ENCODE measurements at places on chromosomes 1 and 21.
A peak's percentile ranks its signal among the peaks of the same experiment; 100 is the strongest.

DNA sequence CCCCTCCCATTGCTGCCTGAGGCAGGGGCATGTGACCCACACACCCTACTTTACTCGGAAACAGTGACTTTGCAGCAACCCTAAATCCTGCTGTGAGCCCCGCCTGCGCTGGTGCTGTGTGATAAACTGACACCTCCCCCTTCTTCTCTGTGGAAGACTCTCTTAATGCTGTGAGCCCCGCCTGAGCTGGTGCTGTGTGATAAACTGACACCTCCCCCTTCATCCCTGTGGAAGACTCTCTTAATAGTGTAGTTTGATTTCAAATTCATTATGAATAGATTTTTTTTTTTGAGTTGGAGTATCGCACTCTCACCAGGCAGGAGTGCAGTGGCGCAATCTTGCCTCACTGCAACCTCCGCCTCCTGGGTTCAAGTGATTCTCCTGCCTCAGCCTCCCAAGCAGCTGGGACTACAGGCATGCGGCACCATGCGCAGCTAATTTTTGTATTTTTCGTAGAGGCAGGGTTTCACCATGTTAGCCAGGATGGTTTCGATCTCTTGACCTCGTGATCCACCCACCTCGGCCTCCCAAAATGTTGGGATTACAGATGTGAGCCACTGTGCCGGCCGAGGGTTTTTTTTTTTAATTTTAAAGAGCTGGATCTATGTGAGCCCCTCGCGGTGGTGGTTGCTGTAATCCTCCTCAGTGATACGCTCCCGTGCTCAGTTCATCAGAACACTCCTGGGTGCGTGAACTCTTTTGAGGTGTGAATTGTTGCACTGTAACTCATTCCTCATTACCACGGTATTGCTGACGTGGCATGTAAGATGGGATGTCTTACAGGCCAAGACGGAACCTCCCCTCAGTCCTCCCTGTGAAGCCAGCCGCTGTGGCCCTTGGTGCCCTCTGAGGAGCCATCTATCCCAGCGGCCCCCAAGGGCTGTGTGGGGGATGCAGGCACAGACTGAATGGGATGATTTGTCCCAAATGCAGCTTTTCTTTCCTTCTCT lies 60.3 kb downstream of the GALNT2 start:
- DNase-seq: peak; percentile 59

- no peak for DNase-seq
These were observed 4.4 kb upstream of the RUNX1 start for GRCh38 chr21:35053356-35054096.

DNA sequence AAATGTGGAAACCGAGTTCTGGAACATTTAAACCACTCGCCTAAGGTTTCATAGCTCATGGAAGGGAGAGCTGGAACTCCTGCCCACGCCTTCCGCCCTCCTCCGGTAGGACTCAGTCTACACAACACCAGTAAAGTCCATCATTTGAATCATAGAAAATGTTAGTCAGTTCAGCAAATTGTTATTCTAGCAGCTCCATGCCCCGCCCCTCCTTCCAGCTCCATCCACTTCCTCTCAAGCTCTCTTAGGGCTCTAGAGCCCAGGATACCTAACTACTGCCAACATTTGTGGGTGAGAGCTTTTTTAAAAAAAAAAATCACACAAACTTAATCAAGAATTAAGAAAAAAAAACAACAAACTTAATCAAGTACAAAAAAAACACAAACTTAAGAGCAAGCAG lies 121.8 kb downstream of the TBX15 start:
- DNase-seq: no peak

GRCh38 chr1:3529099-3529729 lies 74.7 kb downstream of the ARHGEF16 start:
- no peak for DNase-seq

DNA sequence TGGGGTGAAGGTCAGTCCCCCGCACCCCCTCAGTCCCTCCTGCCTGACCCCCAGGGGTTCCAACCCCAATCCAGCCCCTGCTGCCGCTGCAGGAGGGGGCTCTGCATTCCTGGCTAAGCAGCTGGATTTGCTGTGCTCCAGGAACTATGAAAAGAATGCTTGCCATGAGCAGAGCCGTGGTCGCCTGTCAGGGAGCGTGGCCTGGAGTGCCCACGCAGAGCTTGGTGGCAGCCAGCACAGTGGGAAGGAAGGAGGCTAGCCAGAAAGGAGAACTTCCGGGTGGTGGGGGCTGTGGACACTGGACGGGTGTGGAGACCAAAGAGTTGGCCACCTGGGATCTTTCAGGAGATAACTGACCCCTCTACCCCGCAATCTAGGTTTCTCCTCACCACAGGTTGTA lies 5.6 kb downstream of the COL8A2 start:
- no peak for DNase-seq

GRCh38 chr1:154386643-154387352 lies 18.3 kb upstream of the IL6R start:
- peak; percentile 81 for DNase-seq

- no peak for DNase-seq
These were observed 613.4 kb upstream of the ADAMTS5 start for GRCh38 chr21:27580276-27580675.

DNA sequence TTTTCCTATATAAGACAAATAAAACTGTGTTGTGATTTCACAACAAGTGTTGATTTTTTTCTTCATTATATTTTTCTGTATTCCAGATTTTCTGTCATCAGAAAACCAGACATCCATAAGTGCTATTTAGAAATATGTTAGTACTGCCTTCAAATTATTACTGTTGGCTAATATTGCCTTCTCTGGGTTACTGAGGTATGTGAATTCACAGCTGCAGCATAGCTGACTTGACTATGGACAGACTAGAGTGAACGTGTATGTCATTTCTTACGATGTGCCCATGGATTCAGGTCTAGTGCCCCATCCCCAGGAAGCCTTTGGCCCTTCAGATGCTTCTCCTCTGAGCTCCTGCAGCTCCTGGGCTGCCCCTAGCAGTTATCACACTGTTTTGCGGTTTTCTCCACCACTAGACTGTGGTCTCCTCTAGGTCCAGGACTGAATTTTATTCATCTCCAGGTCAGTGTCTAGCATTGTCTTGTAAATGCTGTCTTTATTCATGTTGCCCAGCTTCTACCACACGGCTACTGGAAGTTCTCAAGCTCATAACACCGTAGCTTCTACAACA lies 118.5 kb downstream of the FGGY start:
- DNase-seq: no peak

DNA sequence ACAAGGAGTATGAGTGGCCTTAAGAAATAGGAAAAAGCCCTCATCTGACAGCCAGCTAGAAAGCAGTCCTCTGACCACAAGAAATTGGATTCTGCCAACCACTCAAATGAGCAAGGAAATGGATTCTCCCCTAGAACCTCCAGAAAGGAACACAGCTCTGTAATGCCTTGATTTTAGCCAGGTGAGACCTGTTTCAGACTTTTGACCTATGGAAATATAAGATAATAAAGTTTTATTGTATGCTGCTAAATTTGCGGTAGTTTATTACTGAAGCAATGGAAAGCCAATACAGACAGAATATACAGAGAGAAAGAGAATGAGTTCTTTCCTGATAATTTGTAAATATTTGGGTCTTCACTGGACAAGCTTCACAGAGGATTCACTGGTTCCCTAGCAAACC lies 28.8 kb upstream of the SELE start:
- DNase-seq: no peak

DNA sequence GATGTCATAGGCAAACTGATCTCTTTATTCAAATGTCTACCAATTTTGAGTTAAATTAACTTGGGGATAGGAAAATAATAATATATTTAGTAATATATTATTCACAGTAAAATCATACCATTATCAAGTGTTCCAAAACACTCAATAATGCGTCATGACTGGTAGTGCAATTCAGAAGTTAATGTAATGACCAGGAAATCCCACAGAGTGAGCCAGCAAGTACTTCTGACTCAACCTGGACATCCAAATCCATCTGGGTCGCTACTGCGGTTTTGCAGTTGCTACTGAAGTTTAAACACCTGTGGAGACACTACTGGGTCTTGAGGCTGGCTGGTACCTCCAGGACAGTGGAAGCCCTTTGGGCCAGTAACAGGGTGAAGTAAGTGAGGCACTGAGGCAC lies 44.8 kb downstream of the DPYD start:
- no peak for DNase-seq

- DNase-seq: no peak
These were observed 681.5 kb downstream of the MATN1 start for GRCh38 chr1:30041741-30042437.

GRCh38 chr21:34183331-34183928 lies 110.1 kb downstream of the MRPS6 start:
- DNase-seq: no peak

DNA sequence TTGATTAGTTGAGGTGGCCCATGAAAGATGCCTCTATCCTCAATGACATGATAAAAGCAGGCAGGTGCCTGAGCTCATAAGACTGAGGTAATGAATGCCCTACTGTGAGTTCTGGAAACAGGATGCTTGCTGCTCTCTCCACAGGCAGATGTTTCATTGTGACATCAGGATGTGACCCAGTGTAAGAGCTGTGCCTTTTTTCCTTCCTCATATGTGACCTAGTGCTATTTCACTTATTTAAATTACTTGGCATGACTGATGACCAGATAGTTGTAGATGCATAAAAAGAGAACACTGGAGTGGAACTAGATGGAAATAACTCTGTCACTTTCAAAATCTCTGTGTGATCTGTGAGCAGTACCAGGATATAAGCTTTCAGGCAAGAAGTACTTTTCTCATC lies 31.9 kb downstream of the KIF14 start:
- DNase-seq: no peak

DNA sequence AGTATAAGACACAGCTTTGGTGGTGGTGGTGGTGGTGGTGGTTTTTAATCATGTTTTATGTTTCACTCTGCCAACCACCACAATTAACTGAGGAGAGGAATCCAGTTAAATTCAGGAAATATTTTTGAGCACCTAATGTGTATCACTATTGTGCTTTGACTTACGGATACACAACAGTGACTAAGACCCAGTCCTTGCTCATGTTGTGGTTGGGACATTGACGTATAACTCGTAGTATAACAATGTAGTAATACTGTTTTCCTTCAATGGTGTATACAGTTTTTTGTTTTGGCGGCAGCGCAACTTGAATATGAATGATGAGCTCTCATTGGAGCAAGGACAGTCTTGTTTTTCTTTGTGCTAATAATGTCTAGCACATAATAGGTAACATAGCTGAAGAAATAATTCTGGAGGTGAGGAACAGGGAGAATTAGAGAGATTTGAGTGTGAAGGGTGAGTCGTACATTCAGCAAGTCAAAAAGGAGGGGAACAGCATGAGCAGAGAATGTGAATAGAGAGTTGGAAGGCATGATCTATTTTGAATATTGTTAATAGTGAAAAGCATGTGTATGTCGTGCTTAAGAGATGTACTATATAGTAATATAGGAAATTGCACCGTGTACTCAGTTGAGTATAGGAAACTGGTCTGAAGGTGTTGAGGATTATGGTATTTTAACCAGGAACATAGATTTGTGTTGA lies 5.5 kb downstream of the CACYBP start:
- DNase-seq: no peak

- peak; percentile 36 for DNase-seq
These were observed 50.4 kb upstream of the ADAM30 start for GRCh38 chr1:119946724-119947123.

- no peak for DNase-seq
These were observed 174.8 kb downstream of the ASTN1 start for GRCh38 chr1:176989754-176990153.

GRCh38 chr1:15411593-15412137 lies 2.0 kb downstream of the EFHD2 start:
- no peak for DNase-seq

- no peak for DNase-seq
These were observed 733.3 kb downstream of the PTPRU start for GRCh38 chr1:29969576-29969975.

DNA sequence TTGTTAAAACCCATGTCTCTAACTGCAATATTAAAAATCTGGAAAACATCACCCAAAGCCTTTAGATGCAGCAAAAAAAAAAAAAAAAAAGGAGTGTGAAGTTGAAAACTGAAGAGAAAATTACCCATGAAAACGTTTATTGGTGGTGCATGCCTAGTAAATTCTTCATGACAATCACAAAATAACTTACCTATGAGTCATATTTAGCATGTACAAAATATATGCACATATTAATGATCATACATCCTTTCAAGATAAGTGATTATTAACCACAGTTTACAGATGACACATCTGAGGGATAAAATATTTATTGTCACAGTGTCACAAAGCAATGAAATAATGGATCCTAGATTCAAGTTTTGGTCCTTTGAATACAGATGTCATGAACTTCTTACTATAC lies 505.2 kb upstream of the NR5A2 start:
- peak; percentile 39 for DNase-seq

GRCh38 chr1:201686714-201687455 lies 142.1 kb upstream of the IPO9 start:
- DNase-seq: peak; percentile 95

GRCh38 chr1:17828991-17829390 lies 73.9 kb downstream of the ACTL8 start:
- DNase-seq: no peak

DNA sequence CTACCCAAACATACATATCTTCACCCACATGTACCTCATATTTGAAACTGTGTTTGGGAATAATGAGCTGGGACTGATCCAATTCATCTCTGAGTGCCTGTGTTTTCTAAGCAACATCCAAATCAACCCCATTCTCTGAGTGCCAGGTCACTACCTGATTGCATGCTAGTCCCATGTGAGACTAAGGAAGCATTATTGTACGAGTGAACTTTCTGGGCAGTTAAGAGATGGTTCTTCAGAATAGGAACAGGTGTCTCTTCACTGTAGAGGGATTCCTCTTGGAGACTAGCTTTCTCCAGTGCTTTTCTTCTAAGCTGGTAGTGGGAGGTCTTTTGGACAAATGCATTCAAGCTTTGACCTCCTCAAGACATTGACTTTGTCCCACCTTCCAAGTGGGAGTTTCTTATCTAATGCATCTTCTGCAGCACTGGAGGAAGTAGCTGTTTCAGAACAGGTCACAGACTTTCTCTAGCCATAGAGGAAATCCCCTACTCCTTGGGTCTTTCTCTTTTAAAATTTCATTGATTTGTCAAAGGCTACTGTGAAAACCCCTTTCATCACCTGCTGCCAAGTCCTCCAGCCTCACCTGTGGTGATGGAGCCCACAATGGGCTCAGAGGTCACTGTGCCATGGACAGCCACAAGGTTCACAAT lies 172.0 kb upstream of the KIAA0040 start:
- no peak for DNase-seq

Data from renal cortical epithelial cell (primary cell).